ENCODE measurements at places on chromosomes 12 and 14.

GRCh38 chr12:232731-233614, 19.0 kb upstream of the SLC6A12 start:
- DNase-seq: no peak

GRCh38 chr14:53137568-53138203, 15.4 kb downstream of the DDHD1 start:
- DNase-seq: no peak

DNA sequence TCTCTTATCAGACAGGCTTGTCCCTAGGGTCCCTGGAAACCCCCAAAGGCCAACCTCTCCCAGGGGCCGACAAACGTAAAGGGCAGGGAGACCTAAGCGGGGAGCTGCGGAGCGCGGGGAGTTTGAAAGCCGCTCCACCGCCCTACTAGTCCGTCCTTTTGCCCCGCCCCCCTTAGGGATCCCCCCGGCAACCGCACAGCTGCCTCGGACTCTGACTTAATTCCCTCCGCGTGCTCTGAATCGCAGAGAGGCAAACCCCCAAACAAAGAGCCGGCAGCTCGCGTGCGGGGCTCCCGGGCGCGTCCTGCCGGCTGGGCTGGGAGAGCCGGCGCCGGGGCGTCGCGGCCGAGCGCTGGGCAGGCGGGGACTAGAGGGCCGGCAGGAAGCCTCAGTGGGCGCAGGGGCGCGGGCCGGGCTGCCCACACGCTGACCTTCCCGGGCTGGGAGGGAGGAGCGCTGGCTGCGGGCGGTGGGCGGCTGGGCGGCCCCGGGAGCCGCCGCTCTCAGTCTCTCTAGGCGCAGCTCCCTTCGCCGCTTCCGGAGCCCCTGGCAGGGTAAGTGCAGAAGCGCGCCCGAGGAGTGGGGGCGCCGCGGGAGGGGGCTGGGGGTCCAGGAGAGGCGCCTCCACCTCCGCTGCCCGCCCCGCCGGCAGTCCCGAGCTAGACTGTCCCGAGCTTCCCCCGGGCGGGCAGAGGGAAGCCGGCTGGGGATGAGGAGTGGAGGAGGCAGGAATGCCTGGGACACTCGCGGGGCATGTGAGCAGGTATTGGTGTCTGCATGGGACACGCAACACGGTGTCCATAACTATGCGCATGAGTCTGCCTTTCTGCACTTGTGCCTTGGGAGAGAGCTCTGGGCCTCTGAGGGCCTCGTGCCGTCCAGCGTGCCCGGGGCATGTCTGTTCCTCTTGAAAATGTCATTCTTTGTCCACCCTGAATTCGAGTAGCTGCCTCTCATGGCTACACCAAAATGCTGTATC, at the start of gene TSPAN11:
TSS of gene TSPAN11 (plus strand) at position 506 of the 979 bp plus-strand sequence. CDS start 27,244 bp downstream, outside the sequence.
- peak; percentile 54 for DNase-seq

GRCh38 chr14:67977434-67978034, 158.0 kb downstream of the RAD51B start:
- peak; percentile 1 for DNase-seq

DNA sequence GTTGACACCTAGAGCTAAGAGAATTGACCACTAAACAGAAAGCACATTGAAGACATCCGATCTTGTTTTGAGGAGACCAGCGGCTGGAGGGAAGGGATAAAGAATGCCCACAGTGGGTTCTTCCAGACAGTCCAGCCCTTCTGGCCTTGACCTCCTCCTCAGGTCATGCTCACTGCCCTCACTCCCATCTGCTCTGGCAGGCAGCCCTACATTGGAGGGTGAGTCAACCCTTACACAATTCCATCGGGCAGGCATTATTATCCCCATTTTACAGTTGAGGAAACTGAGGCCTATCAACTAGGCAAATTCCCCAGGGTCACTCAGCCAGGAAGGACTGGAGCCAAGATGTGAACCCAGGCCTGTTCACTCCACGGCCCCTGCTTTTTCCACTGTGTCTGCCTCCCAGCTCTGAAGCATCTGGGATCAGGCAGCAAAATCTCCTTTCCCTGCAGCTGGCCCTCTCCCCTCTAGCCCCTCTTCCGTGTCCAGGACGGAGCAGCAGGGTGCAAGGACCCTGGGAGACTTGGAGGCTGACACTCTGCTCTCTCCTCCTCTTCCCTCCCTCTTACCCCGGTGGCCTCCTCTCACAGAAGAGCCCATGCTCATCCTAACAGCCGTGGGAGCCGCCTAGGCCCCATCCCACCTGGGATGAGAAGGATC, 5.3 kb downstream of the SCNN1A start:
- no peak for DNase-seq

DNA sequence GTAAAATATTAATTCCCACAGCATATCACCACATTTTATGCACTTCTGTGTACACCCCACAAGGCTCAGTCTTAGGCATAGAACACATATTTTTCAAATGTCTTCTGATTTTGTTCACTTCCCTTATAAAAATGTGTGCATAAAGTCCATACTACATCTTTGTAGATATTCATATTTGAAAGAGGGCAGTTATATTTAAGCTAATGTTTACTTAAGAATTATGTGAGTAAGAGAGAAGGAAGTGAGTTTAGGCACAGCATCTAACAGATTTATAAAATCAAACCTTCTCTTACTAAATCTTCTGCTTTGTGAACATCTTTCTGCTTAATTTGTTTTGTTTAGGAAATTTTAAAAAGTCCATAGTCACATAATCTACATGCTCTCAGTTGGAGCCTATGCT, 648.1 kb downstream of the FSCB start:
- no peak for DNase-seq

DNA sequence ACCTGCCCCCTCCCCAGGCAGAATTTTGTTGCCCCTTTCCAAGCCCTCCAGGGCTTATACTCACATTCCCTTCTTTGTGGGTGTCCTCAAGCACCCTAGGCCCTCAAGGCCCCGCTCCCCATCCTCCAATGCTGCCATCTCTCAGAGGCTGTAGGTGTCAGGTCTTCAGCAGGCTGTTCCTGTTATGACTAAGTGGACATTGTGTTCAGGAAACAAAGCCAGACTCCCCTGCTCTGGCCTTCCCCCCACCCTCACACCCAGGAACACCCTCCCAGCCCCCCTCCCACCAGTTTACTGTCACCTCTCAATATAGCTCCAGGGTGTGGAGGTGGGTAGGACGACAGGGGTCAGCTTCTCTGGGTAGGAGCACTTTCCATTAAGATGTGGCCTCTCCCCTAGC, 1.4 kb upstream of the MYH6 start:
- no peak for DNase-seq

DNA sequence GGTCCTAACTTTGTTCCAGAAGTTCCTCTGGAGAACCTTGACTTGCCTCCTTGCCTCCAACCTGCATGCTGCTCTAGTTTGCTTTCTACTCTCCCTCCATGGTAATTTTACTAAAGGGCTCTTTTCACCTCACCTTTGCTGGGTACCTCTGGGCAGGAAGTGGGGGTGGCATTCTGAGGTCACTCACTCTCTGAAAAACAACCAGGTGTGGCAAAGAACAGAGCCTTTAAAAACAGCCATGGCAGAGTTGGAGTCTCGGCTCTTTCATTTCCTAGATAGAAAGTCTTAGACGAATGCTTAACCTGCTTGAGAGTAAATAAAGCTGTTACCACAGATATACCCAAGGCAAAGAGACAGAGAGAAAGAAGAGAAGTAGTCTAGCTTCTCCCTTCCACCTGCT, 827.9 kb downstream of the BCL11B start:
- no peak for DNase-seq

DNA sequence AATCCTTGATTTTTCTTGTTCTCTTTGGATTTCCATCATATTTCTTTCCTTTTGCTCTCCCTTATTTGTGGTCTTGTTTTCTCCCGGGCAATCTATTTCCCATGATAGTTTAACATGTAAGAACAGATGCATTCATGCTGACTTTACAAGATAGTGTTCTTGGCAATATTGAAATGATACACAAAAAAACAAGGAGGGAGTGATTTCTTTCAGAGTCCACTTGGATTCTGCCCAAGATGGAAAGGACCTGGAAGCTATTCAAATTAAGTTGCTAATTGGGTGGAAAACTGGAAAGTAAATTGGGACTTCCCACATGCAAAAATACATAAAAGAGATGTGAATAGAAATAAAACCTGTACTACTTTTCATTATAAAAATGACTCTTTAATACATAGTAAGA, 14.4 kb upstream of the YARS2 start:
- DNase-seq: no peak

- DNase-seq: no peak
These were observed 91.7 kb upstream of the BMP4 start for GRCh38 chr14:54048311-54048710.

- DNase-seq: no peak
These were observed 20.6 kb upstream of the CSRNP2 start for GRCh38 chr12:51103977-51104376.

DNA sequence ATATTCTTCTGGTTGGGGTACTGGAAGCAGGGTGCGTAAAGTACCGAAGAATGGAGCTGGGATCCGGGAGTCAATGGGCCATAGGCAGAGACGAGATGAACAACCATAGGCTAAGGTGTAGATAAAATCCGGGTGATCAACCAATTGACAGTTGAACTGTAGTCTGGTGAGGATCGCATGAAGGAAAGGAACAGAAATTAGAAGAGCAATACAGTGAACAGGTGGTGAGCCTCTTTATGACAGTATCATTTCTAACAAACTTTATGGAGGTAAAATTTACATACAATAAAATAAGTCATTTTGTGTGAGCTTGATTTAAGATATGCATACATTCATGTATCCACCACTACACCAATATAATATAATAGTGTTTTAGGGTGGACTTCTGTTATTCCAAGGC, 13.9 kb upstream of the HIF1A start:
- no peak for DNase-seq

GRCh38 chr14:87992346-87992717, 650 bp downstream of the GALC start:
- DNase-seq: peak; percentile 56

- no peak for DNase-seq
These were observed 196.6 kb downstream of the CALM1 start for GRCh38 chr14:90593254-90594040.

DNA sequence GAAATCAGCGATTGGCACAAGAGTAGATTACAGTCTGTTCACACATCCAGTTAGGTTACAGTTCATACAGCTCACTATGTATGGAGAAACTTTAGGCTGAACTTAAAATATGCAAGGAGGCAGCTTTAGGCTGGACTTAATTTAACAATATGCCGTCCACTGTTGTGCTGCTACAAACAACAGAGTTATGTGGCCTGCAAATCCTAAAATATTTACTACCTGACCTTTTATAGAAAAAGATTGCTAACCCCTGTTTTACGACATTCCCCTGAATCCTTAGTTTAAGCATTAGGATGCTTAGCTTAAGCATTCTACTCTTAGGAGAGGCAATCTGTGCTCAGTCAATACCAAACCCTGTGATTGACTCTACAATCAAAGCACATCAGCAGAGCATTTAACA, 50.9 kb downstream of the DAO start:
- DNase-seq: no peak

DNA sequence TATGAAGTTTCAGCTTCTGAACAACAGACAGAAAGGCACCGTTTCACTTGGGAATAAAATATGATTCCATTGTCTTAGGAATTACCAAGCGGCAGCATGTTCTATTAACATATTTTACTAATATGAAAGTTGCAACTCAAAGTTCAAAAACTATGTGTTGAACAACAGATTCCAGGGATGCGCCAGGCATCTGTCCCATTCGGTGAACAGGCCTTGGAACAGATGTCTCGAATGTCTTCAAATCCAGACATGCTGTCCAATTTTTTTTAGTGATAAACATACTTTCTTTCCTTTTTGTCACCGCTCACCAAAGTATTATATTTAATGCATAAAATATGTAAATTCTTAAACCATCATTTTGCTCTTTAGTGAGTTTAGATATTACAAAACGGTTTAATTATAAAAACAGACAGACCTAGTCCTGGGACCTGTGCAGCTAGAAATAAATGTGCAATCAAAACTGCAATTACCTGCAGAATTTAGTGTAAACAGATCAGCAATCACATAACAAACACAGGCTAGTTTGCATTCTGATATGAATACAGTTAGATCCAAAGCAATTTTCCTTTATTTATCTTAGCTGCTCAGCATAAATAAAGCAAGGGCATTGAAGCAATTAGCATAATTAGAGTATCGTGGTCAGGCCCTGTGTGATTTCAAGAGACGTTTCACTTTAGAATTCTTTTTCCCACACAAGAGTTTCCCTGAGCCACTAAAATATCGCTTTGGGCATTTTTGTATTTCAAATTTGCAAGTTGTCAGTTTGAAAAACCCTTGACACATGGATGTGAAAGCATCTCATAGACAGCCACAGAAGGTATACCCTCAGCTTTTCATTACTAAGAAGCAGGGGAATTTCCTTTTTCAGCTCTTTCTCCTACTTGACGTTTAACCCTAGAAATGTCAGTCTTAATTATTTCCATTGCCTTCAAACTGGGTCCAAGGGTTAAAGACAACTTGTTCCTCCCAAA, 420.8 kb downstream of the EGLN3 start:
- no peak for DNase-seq

DNA sequence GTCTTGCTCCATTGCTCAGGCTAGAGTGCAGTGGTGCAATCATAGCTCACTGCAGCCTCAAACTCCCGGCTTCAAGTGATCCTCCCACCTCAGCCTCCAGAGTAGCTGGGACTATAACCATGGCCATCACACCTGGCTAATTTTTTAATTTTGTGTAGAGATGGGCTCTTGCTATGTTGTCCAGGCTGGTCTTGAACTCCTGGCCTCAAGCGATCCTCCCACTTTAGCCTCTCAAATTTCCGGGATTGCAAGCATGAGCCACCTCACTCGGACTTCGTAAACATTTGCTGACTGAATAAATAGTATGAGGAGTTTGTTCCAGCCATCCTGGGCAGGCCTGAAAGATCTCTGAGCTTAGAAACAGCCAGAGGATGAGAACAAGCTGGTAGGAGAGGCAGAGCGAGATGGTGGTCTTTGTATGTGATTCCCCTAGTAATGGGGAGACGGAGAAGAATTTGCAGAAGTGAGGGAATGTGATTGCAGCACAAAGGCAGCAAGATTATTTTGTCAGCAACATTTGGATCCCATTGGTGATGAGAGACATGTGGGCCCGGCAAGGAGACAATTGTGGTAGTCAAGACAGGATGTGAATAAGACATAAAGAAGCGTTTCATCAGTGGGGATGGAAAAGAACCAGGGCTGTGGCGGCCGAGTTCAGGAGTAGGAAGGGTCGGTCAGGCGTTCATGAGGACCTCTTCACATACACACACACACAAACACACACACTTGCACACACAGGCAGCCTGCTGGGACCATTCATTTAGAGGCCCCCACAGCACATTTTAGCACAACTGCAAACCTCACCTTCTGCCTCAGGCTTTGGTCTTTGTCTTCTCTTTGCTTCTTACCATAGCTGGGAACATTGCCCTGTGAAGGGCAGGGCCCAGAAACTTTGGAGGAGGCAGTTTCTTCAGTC, 155.5 kb downstream of the ZFP36L1 start:
- DNase-seq: no peak

GRCh38 chr14:57266065-57266464, 2.6 kb downstream of the EXOC5 start:
- no peak for DNase-seq

- DNase-seq: peak; percentile 21
These were observed 21.7 kb upstream of the KICS2 start for GRCh38 chr12:64243809-64244208.
